Type B pancreatic cell (in vitro differentiated cells): ENCODE measurements at places on chromosomes 5 and 9.

- no peak for DNase-seq
Observed at GRCh38 chr5:158819840-158820620, 279.7 kb downstream of the EBF1 start.

GRCh38 chr5:61386045-61386800, 54.2 kb downstream of the ZSWIM6 start:
- DNase-seq = no peak

- no peak for DNase-seq
Observed at GRCh38 chr5:179319741-179320281, 25.4 kb downstream of the ADAMTS2 start.

GRCh38 chr9:4774209-4774608, 18.5 kb upstream of the RCL1 start:
- DNase-seq = no peak

DNA sequence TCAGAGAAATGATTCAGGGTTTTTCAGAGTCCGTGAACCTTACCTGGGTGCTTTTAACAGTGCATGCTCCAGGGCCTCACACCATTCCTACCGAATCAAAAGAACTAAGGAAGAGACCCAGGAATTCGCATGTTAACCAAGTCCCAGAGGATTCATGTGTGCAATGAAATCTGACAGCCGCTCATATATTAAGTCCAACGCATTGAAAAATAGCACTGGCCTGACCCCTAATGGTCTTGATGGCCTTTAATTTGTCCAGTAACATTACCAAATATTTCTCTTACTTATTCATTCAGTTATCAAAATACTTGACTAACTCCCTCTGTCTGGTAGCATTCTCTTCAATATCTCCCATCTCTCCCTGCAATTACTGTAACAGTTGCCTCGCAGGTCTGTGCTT, 55.0 kb upstream of the MARCHF11 start:
- DNase-seq = no peak

- no peak for DNase-seq
Observed at GRCh38 chr5:6886866-6887265, 173.6 kb downstream of the TENT4A start.

DNA sequence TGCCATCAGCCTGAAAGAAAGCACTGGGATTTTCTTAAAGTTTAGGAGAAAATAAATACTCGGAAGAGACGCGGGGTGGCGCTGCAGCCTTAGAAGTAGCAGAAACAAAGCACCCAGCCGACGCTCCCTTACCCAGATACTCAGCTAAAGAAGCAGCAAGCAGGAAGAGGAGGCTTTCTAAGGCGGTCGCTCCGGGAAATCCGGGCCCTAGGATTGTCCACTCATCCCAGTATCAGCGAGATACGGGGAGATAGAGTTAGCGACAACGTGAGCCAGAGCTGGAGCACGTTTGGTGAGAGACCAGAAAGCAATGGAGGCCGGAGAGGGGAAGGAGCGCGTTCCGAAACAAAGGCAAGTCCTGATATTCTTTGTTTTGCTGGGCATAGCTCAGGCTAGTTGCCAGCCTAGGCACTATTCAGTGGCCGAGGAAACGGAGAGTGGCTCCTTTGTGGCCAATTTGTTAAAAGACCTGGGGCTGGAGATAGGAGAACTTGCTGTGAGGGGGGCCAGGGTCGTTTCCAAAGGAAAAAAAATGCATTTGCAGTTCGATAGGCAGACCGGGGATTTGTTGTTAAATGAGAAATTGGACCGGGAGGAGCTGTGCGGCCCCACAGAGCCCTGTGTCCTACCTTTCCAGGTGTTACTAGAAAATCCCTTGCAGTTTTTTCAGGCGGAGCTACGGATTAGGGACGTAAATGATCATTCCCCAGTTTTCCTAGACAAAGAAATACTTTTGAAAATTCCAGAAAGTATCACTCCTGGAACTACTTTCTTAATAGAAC, at the start of gene PCDHB2:
TSS of gene PCDHB2 (plus strand) at position 135 of the 782 bp plus-strand sequence. CDS start at position 311, 176 bp downstream.
- DNase-seq = no peak

- DNase-seq = no peak
Observed at GRCh38 chr5:80607832-80608231, 37.8 kb upstream of the ANKRD34B start.

DNA sequence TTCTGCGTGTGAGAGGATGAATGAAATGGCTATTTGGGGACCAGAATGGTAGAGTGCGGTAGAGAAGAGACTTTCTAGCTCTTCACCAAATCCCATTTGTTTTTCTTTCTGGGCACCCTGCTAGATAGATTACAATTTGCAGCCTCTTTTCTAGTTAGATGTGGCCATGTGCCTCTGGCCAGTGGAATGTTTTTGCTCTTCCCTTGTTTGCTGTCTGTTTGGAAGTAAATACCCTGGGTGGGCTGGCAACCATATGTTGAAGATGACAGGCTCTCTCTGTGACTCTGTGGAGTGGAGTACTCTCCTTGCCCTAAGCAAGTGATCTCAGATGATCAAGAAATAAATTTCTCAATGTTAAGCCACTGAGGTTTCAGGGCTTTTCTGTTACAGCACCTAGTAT, 12.9 kb downstream of the GNG10 start:
- no peak for DNase-seq

- no peak for DNase-seq
Observed at GRCh38 chr9:114386361-114386885, 1.4 kb downstream of the AKNA start.

- no peak for DNase-seq
Observed at GRCh38 chr5:97096846-97097245, 45.6 kb downstream of the LIX1 start.

DNA sequence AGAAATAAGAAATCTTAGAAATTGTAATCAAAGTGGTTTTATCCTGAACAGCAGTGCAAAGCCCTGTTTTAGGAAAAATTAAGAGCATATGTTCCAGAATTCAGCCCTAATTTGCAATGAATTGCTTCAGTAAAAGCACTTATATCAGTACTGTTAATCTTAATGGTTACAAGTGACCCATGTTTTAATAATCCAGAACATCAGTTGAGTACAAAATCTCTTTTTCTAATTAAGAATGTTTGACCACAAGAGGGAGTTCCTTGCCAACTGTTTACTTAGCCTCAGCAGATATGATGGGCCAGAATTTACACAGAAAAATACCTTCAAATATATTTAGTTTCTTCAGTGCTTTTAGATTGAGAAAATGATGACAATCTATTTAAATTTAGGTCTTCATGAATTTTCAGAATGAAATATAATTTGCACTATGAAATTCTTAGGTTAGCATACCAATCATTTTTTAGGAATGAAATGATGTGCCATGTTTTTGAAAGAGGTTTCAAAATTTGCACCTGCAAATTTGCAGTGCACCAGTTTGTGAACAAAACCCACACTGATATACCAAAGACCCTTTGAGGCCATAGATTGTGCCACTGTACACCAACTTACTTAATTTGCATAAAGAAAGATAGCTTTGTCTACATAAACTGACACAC, 926.3 kb upstream of the ARRDC3 start:
- DNase-seq = no peak

DNA sequence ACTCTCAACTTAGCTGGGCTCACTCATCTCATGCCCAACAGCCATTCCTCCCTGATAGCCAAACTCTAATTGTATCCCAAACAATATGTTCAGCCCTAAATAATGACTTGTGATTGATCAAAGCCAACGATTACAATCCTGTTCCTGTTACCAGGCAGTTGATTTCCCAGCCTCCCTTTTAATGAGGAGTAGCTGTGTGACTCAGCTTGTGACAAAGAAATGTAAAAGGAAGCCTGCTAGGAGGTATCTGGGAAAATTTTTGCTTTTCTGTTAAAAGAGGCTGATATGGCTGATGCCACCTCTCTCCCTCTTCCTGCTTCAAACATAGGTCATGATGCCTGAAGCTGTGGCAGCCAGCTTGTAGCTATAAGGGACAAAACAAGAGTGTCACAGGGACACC, 19.6 kb upstream of the ENC1 start:
- no peak for DNase-seq

DNA sequence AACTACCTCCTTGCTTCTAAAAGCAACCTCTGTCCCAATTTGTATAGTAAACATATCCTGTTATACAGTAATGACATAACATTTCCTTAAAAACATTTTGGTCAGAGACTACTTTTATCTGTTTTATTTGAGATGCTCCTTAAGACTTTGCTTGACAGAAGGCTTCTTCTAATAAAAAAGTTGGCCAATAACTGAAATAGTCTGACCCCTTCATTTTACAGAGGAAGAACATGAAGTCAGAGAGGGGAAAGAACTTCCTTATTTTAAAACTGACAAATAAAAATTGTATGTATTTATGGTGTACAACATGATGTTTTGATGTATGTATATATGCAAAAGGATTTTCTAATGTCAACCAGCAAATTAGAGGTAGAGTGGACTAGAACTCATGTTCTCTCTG, 35.8 kb upstream of the SPARC start:
- no peak for DNase-seq

GRCh38 chr5:114265432-114266060, 96.3 kb upstream of the KCNN2 start:
- no peak for DNase-seq

- DNase-seq = no peak
Observed at GRCh38 chr5:153797484-153797883, 241.2 kb downstream of the FAM114A2 start.

DNA sequence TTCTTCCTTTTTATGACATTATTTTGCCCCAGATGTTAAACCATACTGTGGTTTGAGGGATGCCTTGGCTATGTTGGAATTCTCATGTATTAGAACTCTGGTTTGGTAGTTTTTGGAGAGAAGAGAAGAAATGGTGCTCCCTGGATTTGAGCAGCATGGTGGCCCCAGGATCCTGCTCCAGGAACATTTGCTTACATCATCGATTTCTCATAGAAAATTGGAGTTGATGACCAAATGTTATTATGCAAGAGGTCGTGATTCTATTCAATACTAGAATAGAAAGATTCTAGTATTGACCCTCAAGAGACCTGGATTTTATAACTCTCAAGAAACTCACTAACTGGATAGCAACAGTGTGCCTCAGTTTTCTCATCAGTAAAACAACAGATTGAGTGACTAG, 77.5 kb upstream of the GNAQ start:
- DNase-seq = no peak

DNA sequence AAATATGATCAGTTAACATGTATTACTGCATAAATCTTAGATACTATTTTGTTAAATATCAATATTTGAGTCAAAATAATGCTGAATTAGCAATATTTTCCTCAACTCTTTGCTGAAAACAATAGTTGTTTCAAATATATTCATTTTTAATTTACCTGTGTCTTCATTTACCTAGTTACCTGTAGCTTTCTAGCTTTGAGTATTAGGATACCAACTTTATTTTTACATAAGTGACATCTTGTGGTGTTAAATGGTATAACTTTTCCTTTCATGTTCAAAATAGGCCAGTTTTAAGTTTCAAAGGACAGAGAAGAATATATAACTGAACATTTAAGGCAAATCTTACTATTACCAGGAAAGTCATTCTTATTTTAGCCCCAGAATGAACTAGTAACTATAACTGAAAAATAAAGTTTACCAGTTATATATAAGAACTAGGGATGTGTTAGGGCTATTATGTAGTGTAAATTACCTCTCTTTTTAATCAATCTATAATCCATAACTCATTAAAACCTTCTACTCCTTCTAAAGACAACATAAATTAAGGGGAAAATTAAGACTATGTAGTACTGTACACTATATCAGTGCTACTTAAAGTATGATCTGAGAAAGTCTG, 25.3 kb downstream of the AP3B1 start:
- DNase-seq = no peak

DNA sequence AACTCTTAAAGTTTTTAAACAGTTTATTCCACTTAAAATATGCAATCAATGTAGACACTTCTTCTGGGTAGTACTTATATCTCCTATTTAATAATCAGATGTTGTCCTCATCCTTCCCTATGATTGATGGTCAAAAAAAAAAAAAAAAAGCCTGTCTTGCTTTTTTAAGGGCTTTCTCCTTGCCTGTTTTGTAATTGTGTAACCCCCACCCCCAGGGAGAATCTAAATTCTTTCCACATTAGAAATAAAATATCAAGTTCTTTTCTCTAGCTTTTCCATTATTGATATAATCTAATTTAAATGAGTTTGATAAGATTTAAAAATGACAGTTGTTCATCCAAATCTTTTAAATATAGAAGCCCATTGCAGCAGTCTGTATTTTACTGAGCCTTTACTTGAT, 119.7 kb downstream of the CHSY3 start:
- DNase-seq = no peak

DNA sequence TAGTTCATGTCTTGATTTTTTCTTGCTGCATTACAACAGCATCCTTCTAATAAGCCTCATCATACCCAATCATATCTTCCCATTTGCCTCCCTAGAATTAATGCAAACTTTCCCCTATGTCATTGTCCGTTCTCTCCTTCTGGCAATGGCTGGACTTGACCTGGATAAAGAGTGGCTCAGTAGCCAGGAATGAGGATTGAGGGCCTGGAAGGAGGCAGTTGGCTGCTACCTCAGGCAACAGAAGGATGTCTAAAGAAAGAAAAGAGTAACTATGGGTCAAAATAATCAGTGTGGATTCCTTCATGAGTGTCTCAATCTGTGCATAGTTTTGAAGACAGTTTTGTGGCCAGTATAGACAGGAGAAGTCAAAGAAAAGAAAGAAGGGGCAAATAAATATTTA, 209.6 kb downstream of the TRPM3 start:
- no peak for DNase-seq

DNA sequence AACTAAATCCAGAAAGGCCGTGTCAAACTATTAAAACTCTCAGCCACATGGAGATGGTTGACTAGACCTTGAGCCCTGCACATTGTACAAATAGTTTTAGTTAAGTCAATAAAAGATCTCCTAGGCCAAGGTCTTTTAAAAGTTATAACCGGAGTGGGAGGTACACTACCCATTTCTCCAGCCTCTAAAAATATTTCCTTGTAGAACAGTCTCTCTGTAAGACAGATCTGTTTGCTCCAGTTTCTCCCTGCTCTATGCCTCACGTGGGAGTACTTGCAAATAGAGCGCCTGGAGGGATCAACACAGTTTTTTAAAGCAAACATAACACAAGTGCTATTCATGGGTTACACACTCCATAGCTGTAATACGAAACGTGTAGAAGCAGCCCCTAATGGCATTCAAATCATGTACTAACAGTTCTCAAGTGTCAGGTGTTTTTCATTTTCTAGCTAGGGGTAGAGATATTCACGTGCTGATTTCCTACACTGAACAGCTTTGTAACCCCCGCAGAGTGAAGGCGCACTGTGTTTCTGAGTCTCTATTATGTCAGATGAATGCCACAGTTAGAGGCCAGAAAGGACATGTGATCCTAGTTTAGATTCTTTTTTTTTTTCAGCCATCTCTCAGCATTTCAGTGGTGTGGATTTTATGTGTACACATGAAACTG, 703.4 kb upstream of the GRAMD2B start:
- no peak for DNase-seq

GRCh38 chr5:35902046-35902672, 36.3 kb downstream of the CAPSL start:
- DNase-seq = no peak

DNA sequence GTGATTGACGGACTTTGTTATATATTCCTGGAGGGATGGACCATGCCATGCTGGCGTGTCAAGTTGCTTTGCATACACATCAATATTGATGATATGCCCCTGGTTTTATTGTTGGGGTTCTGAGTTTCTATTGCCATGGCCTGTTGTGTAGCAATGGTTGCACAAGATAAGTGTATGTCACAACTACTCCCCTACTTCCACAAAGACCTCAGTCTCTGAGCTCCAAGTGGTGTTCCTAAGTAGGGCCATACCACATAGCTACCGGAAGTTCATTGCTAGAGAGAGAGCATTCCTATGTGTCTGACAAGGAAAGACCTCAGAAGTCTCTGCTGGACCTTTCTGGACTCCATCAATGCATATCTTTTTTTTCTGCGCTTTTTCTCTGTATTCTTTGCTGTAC, 19.8 kb downstream of the TXNDC8 start:
- no peak for DNase-seq

GRCh38 chr9:80175286-80176150, 603.8 kb downstream of the TLE4 start:
- no peak for DNase-seq

GRCh38 chr9:80649001-80649420, 1040.3 kb downstream of the TLE1 start:
- DNase-seq = no peak
